Omental fat pad (tissue), 4 donors: ENCODE measurements at places on chromosomes 13 and 19.

GRCh38 chr13:75870397-75870903, 234.3 kb downstream of the LMO7 start:
- DNase-seq: no peak

DNA sequence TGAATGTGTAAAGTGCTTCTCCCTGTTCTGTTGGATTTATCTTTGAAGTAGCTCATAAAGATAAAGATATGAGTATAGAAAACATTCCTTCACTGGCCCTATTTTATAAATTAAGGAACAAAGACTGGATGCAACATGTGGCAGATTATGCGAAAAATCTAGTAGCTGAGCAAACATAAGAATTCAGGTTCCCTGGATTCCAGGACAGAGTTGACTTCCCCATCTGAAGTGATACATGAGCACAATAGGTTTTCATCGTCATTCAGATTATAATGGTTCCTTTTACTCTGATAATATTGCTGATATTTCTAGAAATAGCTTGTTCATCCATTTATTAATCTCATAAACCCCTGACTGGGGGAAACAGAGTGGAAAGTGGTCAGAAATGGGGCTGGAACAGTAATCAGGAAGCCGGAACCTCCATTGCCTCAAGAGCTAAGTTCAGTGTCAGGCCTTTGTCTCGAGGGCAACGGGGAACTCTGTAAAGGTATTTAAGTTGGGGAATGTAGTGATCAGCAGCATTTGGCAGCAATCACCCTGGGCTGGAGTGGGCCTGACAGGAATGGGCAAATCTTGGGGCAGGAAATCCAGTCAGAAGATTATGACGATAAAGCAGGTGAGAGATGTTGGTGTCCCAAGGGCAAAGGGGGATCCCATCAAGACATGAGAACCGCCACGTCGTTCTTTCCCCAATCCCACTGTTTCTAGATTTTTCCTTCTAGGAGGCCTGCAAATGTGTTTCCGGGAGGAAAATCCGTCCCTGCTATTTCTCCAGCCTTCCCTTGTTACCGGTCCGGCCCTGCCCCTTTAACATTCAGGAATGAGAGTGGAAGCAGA, 232.5 kb upstream of the SERP2 start:
- DNase-seq: no peak

DNA sequence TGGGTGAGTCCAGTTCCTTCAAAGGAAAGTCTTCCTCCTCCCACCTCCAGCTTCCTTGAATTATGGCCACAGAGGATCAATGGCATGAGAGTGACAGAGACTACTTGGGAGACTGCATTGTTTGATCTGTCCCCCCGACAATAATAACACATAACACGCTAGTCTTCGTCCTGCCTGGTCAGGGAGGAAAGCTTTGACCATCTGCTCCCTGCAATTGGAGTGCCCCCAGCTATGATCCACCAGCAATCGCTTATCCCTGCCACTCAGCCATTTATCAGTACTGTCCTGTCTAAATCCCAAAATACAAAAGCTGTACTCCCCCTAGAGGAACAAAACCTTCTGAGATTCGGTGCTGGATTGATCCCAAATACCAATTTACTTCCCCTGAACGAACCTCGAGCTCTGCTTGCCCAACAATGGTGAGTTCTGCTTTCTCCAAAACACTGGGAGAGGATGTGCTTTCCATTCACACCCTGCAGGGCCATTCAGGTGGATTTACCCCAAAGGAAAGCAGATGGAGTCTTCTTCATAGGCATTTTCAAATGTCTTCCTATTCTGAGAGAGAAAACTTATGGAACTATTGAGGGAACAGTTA, 466.7 kb downstream of the TSHZ3 start:
- DNase-seq: no peak

- DNase-seq: no peak
Observed at GRCh38 chr13:93224535-93224934, 2.1 kb upstream of the GPC6 start.

DNA sequence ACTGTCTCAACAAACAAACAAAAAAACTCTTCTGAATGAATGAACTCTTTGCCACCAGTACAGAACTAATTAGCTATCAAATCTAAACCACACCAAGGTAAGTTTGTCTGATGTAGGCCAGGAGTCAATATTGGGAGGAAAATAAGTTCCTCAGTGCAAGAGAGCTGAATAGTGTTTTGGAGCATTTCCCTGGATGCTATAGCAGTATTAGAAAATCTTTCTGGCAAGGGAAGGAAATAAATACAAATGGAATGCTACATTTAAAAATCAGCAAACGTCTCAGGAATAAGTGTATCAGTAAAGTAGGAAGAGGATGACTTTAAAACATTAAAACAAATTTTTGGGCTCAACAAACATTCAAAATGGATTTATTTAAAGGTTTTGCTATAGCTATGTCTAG, 81.3 kb upstream of the TMTC4 start:
- DNase-seq: no peak

- DNase-seq: no peak
Observed at GRCh38 chr13:33281951-33282595, 3.5 kb downstream of the STARD13 start.

DNA sequence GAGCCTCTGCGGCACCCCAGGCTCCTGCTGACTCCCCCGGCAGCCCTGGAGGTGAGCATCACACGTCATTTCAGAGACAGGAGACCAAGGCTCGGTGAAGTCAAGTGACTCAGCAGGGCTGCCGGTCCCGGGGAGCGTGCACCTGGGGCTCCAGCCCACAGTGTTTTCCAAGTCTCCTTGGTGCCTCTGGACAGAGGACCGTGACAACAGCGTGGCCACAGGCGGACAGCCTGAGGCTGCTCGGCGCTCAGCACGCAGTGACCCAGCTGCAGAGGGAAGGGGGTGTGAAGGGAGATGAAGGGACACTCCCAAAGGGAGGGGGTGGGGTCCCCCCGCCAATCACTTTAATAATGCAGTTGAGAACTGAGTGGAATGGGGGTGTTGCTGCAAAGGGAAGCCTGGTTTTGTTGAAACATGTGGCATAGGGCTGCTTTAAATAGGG, 17.5 kb upstream of the ASPDH start:
- DNase-seq: no peak

DNA sequence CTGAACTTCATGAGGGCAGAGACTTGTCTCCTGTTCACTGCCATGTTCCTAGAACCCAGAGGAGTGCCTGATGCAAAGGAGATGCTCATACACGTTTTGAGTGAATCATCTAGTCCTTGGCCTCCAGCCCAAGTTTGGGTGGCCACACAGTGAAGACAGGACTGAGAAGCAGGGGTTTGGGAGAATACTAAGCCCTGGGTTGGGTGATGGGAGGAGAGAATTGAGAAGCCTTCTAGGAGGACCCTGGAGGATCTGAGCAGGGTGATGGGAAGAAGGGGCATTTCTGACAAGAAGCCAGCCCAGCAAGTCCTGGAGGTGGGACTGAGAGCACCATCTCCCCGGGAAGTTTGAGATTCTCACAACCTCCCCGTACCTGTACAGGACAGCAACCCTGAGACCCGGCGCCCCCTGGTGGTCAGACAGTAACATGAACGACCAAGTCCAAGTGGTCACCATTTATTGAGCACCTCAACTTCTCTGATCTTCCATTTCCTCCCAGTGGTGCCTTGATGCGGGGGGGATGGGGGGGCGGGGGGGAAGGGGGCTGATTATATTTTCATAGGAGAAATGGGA, 11.0 kb downstream of the CTU1 start:
- DNase-seq: peak; percentile 54

GRCh38 chr19:33527125-33527524, 5.5 kb upstream of the PEPD start:
- DNase-seq: no peak

DNA sequence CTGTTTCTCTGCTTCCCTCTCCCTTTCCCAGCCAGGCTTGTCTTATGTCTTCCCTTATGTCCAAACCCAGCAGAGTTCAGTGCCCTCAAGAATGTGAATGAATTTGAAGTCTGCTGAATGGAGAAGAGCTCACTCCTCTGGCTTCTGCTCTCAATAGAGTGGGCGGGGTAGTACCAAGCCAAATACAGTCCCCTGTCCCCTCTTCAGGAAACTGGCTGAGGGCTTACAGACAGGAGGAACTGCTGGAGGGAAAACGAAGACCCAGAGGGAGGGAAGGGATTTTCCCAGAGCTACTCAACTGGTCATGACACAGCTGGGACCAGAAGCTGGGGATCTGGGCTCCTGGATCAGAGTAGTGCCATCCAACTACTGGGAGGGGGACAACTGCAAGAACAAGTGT, 32.9 kb upstream of the POU2F2 start:
- DNase-seq: no peak

GRCh38 chr13:43942286-43942685, 62.6 kb downstream of the LACC1 start:
- DNase-seq: no peak

GRCh38 chr19:49878744-49879070, 1.2 kb downstream of the TBC1D17 start:
- DNase-seq: no peak

- no peak for DNase-seq
Observed at GRCh38 chr13:102141625-102142472, 260.0 kb downstream of the FGF14 start.

DNA sequence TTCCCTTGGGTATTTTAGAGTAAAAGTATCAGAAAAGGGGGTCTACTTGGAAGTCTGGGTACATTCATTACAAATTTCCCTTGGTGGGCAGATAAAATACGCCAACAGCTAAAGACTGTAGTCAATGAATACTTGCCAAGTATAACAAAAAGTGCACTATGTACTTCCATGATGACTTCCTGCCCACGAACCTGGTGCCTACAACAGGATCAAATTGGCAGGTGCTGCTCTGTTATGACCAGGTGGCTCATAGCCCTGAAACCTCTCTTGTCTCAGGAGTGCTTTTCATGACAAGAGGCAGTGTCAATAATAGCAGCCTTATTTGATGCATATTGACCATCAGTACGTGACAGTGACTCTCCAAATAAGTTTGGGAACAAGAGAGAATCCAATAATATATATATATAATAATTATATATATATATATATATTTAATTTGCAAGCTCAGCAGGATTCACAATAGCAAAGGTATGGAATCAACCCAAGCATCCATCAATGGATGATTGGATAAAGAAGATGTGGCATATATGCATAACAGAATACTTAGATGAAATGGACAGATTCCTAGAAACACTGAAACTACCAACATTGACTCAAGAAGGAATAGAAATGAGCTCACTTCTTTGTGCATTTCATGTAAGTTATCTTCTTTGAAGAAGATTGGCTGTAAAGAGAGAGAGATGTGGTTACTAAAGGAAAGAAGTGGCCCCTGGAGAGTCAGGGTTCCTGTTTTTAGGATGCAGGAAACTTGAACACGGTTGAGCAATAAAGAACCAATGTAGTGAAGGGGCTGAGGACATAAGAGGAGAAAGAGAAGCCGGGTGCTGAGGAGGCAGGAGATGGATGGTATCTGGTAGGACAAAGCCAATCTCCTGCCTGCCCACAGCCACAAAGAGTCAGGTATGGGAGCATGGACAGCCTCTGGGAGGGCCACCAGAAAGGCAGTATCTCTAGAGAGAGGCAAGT, 52.0 kb upstream of the GTF2F2 start:
- DNase-seq: no peak

GRCh38 chr13:50788551-50789210, 54.8 kb downstream of the DLEU7 start:
- DNase-seq: no peak

GRCh38 chr13:86826232-86826631, 844.9 kb upstream of the SLITRK5 start:
- no peak for DNase-seq

- no peak for DNase-seq
Observed at GRCh38 chr13:101394605-101395004, 21.7 kb downstream of the NALCN start.

DNA sequence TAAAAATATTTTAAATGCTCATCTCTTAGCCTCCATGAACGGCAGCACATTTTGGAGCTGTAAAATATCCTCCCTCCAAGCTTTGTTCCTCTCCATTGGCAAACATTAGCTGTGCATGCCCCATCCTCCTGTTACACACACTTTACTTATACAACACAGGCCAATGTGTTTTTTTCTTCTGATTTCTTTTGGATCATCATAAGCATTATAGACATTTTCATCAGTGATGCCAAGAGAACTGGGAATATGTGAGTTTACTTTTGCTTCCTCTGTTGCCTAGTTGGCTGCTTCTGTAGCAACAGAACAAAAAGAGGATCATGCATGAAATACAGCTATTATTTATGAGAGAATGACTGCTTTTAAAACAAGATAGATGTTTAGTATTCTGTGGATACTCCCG, 142.6 kb downstream of the PCDH9 start:
- no peak for DNase-seq

DNA sequence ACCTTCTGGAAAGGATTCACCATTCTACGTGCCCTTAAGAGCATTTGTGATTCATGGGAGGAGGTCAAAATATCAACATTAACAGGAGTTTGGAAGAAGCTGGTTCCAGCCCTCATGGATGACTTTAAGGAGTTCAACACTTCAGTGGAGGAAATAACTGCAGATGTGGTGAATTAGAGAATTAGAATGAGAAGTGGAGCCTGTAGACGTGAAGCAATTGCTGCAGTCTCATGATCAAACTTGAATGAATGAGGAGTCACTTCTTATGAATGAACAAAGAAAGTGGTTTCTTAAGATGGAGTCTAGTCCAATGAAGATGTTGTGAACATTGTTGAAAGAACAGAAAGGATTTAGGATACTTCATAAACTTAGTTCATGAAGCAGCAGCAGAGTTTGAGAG, 129.1 kb downstream of the TNFRSF19 start:
- DNase-seq: no peak

DNA sequence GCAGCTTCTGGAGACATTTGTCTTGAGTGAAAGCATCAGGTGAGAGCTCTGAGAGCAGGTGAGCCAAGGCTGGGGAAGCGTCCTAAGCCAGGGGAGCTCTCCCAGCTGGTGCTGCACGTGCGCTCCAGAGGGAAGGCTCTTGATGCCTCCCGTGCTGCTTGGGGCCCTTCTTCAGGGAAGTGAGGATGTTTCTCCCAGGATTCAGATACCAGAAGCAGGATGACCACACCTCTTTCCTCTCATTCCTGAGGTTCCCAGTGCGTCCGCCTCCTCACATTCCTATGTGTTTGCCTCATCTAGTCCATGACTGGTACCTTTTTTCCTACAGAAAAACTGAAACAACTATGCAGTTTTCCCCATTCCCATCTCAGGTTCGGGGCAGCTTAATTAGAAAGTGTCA, 231.0 kb upstream of the IRS2 start:
- DNase-seq: no peak

DNA sequence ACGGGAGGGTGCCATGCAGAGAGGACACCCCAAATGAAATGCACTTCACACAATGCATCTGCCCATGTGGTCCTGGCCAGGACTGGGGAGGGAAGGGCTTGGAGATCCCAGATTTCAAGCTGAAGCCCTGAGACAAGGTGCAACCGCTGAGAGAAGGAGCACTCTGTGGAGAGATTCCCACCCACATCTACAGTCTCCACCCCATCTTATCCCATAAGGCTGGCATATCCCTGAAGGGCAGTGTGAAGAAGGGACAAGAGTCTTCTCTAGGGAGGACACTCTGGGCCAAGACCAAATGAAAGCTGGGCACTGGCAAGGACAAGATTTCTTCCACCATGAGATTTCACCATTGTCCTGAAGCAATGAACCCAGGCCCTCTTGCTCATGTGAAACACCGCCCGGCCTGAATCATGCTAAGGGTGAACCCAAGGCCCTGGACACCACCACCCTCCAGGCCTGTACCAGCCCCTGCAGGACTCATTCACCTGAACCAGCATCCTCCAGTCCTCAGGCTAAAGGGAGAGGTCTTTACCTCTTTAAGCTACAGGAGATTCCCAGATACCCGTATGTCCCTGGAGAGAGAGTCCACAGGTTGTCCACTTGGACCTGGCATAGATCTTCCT, 20.5 kb downstream of the CEACAM4 start:
- DNase-seq: no peak

- no peak for DNase-seq
Observed at GRCh38 chr13:20118268-20119140, 42.3 kb downstream of the GJA3 start.
